Mesenteric fat pad (tissue), 1 donor: ENCODE measurements at places on chromosomes 6 and 20. TPM values are rescaled to one million over a fixed set of nuclear protein-coding genes. Genes with fewer than 3 reads are reported as not detected.

Gene SAMD5
- total RNA-seq = 0.39 TPM

Gene BPIFA1
- total RNA-seq = not detected

Gene ZFP57
- not detected for total RNA-seq

Gene UBE2C
- not detected for total RNA-seq

Gene MEI4
- not detected for total RNA-seq

Gene HSPA1L
- 0.84 TPM for total RNA-seq

DNA sequence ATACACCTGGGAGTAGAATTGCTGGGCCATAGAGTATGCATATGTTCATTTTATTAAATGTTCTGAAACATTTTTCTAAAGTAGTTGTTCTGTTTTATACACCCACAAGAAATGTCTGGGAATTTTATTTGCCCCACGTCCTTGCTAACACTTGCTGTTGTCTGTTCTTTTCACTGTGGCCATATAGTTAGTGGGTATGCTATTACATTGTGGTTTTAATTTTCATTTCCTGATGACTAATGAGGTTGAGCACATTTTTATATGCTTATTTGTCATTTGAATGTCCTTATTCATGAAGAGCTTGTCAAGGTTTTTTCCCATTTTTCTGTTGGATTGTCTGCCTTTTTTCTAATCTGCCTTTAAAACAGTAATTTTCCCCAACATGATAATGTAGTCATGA, 41.5 kb upstream of the TGM3 start:
- no peak for DNase-seq

DNA sequence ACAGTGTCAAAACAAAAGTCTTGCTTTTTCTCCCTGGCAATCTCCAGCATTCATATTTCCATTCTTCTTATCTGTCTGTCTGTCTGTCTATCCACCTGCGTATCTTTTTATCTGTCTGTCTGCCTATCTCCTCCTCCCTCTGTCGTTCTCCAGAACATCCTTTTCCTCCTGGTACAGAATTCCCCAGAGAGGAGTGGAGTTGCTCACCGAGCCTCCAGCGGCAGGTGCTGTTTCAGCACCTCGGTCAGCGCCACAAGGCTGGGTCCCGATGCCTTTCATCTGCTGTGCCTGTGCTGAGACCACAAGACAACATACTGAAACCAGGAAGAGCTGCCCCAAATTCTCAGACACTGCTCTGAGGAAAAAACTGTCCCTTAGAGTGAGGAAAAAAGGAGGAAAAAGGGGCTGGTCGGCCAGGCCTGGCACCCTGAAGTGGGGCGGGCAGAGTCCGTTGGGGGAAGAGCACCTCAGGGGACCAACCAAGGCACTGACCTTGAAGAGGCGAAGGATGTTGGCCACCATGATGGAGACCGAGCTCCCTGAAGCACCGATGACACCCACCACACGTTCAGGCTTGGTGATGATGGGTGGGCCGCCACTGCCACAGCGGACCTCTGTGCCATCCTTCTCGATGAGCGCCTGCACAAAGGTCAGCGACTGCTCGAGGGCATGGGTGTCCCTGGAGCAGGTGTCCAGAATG, 13.3 kb downstream of the GRM4 start:
- no peak for DNase-seq

GRCh38 chr6:116254297-116255056, 602 bp upstream of the TSPYL4 start:
- DNase-seq = no peak

- DNase-seq = no peak
Measured at GRCh38 chr6:90406957-90407356, 110.3 kb upstream of the BACH2 start.

DNA sequence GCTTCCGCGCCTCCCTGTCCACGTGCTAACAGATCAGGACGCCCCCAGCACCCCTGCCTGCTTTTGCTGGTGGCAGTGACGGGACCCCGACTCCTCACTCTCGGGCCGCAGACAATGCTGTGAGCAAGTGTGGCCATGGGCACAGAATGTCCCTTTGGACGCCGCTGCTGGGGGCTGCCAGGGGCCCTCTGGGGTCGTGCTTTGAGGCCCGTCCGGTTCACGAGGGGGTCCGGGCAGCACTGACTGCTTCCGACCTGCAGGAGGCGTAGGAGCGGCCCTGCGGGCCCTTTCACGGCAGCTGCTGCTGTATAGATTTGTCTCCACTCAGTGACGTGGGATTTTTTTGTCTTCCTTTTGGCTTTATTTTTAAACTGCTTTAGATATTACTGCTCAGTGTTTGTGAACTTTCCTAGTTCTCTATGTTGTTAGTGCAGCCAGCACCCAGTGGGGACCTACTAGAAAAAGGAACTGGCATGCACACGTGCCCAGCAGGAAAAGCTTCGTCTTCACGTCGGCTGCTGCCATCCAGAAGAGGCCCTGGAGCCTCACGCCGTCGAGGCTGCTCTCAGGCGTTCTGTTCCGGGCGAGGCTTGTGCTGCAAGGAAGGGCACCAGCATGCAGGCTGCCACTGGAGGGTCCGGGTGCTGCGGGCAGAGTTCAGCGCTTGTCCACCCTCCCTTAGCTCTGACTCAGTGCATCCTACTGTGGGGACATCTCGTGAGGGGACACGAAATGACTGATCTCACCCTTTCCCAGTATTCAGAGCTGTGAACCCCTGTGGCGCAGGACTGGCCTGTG, 21.7 kb downstream of the UCKL1 start:
- no peak for DNase-seq

DNA sequence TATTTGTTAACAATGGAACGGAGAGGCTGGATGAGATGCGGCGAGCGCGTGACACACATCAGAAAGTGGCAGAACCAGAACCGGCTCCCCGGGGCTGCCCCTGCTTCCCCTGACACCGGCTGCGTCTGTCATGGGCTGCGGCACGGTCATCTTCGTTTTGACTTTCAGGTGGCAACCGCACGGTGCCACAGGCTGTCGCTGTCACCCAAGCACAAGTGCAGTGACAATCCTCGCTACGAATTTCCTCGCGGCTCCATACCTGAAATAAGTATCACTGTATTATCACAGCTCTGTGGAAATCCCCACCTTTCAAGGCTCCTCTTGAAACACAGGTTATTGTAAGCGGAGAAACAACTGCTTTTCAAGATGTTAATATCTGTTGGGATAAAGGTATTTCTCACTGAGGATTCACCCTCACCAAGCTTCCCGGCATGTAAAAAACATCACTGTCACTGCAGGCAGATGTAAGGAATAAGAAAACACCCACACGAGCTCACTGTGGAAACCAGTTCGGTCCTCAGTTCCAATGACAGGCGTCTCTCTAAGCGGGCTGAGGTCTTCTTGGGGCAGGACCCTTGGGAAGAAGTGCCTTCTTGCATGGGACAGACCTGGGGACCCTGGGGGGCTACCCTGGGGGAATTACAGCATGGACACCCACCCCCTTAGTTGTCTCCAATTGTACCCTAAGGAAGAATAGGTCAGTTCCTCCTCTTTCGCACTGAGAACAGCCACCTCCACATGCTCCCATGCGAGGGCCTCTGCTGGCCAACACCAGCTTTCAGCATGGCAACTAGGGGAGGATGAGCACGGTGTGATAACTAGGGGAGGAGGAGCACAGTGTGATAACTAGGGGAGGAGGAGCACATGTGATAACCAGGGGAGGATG, 86.3 kb downstream of the DACT2 start:
- no peak for DNase-seq

- no peak for DNase-seq
Measured at GRCh38 chr20:32476684-32477593, 108.2 kb downstream of the NOL4L start.

- no peak for DNase-seq
Measured at GRCh38 chr6:19269341-19269898, 567.8 kb upstream of the ID4 start.

DNA sequence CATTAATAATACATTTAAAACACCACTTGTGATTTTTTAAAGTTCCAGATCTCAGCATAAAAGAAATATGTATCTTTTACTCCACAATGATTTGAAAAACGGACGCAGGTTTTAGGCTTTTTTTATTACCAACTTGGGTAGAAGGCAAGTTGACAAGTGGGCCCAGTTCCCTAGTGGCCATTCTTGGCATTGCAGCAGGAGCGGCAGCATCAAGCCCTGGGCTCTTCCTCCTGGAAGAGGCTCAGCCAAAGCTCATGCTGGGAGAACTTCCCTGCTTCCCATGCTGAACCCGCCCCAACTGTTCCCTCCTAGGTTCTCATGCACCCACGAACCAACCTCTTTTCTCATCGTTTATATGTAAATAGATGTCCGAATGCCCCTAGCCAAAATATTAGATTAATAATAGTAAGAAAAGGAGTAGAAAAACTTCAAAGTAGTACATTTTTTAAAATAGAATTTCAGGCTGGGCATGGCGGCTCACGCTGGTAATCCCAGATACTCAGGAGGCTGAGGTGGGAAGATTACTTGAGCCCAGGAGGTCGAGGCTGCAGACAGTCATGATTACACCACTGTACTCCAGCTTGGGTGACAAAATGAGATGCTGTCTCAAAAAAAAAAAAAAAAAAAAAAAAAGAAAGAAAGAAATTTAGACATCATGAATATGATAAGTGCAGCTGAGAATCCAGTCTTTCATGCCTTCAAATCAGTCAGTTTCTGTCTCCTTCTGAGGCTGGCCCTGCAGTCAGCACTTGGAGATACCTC, 18.2 kb upstream of the MYB start:
- no peak for DNase-seq

- DNase-seq = no peak
Measured at GRCh38 chr6:69696273-69696672, 100.5 kb downstream of the LMBRD1 start.

- DNase-seq = no peak
Measured at GRCh38 chr20:32004963-32005362, 5.3 kb upstream of the CCM2L start.

- no peak for DNase-seq
Measured at GRCh38 chr20:36672991-36673390, 27.0 kb upstream of the SLA2 start.

DNA sequence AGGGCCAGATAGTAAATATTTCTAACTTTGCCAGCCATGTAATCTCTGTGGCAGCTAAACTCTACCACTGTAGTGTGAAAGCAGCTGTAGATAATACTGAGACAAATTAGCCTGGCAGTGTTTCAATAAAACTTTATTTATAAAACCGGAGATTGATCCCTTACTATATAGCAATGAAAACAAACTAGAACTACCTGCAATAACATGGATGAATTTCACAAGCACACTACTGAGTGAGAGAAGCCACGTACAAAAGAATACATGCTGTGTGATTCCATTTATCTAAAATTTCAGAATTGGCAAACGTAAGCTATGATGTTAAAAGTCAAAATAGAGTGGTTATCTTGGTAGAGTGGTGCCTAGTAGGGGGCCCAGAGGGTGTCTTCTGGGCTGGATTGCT, 198.7 kb upstream of the SGK1 start:
- no peak for DNase-seq

DNA sequence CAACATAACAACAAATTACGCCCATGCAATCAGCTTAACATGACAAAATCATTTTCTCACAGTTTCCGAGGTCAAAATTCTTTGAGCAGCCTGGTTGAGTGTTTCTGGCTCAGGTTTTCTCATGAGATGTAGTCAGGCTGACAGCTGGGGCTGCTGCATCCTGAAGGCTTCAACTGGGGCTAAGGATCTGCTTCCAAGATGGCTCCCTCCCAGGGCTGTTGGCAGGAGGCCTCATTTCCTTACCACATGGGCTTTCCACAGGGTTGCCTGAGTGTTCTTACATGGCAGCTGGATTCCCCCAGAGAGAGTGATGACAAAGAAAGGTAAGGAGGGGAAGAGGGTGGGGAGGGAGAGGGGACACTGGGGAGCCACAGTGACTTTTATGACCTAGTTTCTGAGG, 63.1 kb upstream of the NNAT start:
- DNase-seq = peak; percentile 6

DNA sequence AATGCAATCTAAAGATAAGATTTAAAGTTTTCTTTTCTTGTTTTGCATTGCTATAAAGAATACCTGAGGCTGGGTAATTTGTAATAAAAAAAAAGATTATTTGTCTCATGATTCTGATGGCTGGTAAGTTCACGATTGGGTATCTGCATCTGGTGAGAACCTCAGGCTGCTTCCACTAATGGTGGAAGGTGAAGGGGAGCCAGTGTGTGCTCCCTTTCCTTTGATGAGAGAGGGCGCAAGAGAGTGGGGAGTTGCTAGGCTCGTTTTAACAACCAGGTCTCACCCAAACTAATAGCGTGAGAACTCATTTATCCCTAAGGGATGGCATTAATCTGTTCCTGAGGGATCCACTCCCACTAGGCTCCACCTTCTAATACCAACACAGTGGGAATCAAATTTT, 353.2 kb downstream of the BTBD3 start:
- DNase-seq = no peak

DNA sequence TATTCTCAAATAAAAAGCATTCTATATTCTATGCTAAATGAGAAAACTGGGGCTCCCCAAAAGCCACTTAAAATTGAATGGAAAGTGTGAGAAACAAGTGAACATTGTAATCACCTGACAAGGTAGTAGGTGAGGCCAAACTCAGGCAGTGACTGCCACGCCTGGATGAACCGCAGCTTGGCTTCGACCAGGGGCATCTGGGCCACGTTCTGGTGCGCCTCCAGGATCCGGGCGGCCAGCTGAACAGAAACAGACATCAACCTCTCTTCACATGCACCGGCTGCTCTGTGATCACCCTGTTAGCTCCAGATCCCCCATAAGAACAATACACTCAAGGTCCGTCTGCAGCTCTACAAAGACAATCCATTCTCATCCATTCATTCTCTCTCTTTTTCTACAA, 30.1 kb upstream of the LRRN4 start:
- DNase-seq = no peak

GRCh38 chr6:165676435-165677068, 13.5 kb upstream of the PDE10A start:
- no peak for DNase-seq
